ENCODE measurements at places on chromosomes 1 and 21.

DNA sequence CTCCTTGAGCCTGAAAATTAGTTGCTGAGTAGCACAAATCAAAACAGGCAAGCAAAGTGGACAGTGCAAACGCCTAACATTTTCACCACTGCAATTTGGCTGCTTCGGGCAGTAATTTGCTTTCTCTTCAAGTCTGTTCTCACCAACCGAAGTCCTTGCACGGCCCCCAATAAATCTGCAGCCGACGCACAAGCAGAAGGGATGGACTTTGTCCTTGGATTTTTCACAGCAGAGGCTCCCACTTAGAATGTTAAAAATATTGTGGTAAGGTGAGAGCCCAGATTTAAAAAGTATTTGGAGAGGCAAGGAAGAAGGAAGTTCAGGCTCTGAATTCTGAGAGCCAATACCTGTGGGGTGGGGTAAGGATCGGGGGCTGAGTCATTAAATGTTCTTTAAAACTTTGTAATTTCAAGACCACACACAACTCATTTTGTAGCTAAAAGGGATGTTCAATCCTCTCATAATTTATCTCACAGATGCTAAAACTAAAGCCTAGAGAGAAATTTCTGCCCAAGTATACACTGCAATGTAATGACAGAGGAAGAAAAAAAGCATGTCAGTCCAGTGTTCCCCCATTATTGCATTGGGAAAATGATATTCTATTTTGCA lies 6.2 kb downstream of the CD247 start:
- DNase-seq: no peak

- no peak for DNase-seq
These were observed 13.9 kb downstream of the SH2D1B start for GRCh38 chr1:162397943-162398560.

- no peak for DNase-seq
These were observed 43.4 kb downstream of the EIF2D start for GRCh38 chr1:206568779-206569352.

- DNase-seq: no peak
These were observed 162.3 kb upstream of the ARHGEF16 start for GRCh38 chr1:3292051-3292722.

GRCh38 chr1:116396769-116397168 lies 23.7 kb downstream of the ATP1A1 start:
- DNase-seq: no peak

GRCh38 chr1:15322648-15323350 lies 75.8 kb downstream of the FHAD1 start:
- DNase-seq: no peak

GRCh38 chr1:35574125-35574654 lies 1.1 kb downstream of the TFAP2E start:
- no peak for DNase-seq

DNA sequence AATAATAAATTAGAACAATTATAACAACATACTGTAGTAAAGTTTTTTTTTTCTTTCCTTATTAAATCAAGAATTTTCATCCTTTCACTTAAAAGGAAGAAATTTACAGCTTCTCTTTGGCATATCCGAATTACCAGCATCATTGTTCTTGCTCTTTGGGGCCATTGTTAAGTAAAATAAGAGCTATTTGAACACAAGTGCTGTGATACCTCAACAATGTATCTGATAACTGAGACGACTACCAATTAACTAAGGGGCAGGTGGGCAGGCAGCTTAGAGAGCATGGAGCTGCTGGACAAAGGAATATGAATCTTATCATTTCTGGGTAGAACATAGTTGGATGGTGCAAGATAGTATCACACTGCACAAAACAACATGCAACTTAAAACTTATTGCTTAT lies 719.9 kb upstream of the TMPRSS15 start:
- no peak for DNase-seq

DNA sequence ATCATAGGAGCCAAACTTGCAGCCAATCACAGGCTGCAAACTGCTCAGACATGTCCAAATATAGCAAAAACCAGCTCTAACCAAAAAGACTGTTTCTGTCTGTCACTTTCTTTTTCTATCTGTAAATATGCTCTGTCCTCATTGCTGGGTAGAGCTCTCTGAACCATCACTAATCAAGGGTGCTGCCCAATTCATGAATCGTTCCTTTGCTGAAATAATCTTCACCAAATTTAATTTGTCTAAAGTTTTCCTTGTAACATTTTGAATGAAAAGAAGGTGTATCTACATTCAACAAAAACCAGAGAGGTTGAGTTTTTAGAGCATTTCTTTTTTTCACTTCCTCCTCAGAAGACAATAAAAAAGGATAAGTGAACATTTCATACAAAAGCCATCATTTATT lies 1221.7 kb upstream of the ADGRL2 start:
- DNase-seq: no peak
